HCT116 (cell line): ENCODE measurements at places on chromosomes 12 and 14. TPM values are rescaled to one million over a fixed set of nuclear protein-coding genes. Genes with fewer than 3 reads are reported as not detected.
A peak's percentile ranks its signal among the peaks of the same experiment; 100 is the strongest.

SYNDIG1L gene
- total RNA-seq = not detected

ETFBKMT gene
- 1.7 TPM for total RNA-seq

CNIH1 gene
- 149 TPM for total RNA-seq

AQP6 gene
- not detected for total RNA-seq

GALNT8 gene
- not detected for total RNA-seq

SERPINA1 gene
- total RNA-seq = 9.1 TPM

FAM222A gene
- total RNA-seq = 3.7 TPM

DNA sequence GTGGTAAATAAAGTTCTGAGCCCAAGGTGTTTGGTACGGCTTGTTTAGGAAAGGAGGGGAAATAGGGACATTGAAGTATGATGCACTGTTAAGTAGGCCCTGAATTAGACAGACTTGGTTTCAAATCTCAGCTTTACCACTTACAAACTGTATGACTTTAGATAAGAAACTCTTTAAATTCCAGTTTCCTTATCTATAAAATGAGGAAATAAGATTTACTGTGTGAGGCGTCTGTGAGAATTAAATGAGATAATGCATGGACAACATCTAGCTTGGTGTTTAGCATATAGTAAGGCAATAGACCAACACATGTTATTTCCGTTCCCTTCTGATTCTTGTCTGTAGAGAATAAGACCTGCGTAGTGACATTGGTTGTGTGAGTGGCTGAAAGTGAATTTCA, 7.0 kb downstream of the NCKAP1L start:
- no peaks in the 10 kb centered on the region for H3K4me1 ChIP-seq
- no peak overlapping the region for H3K4me3 ChIP-seq
- H3K36me3 ChIP-seq = no peaks in the 10 kb centered on the region
- DNase-seq = no peak

GRCh38 chr14:94625353-94625635, 13.1 kb downstream of the SERPINA3 start:
- H3K4me1 ChIP-seq = no peaks in the 10 kb centered on the region
- H3K27ac ChIP-seq = no peak overlapping the region
- H3K36me3 ChIP-seq = no peaks in the 10 kb centered on the region

DNA sequence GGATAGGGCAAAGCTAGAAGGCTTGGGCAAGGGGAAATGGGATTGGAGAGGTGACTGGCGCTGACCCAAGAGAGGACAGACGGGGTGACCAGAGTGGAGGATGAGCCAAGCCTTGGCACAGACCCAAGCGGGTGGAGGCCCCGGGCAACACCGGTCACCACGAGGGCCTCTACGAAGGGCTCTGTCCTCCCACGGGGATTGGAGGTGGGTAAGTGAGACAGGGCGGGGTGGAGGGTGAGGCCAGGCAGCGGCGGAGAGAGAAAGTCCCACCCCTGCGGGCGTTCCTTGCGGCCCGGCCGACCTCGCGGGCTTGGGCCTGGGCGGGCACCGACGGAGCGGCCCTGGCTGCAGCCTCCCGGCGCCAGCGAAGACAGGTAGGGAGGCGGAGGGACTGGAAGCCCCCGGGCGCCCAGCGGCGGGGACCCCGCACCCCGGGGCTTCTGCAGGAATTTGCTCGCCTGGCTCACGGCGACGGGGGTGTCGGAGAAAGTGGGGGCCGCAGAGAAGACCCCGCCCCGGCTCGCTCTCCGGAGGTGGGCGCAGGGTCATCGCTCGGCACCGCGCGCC, at the start of gene PAPLN:
Gene PAPLN (plus strand): TSS at position 288 of the 567 bp plus-strand sequence. CDS start 2,273 bp downstream, outside the sequence.
- H3K36me3 ChIP-seq = no peaks in the 10 kb centered on the region
- peak within 1 kb of the TSS; percentile 59; the same call in 1 of the 2 replicates for H3K27ac ChIP-seq
- H3K27me3 ChIP-seq = 0 out of 2 replicates have a peak, but pooled peaks cover 14% of the 10 kb centered on the region
- peaks cover 18% of the 10 kb centered on the region for H3K4me1 ChIP-seq
- DNase-seq = peak; percentile 8
- peak within 1 kb of the TSS; percentile 75 for H3K4me3 ChIP-seq

- H3K4me3 ChIP-seq = no peak overlapping the region
- no peak for DNase-seq
- H3K27ac ChIP-seq = no peak overlapping the region
- no peaks in the 10 kb centered on the region for H3K36me3 ChIP-seq
- 0 out of 2 replicates have a peak, but pooled peaks cover 8% of the 10 kb centered on the region for H3K27me3 ChIP-seq
Measured at GRCh38 chr14:65815127-65815526, 402.6 kb downstream of the FUT8 start.

DNA sequence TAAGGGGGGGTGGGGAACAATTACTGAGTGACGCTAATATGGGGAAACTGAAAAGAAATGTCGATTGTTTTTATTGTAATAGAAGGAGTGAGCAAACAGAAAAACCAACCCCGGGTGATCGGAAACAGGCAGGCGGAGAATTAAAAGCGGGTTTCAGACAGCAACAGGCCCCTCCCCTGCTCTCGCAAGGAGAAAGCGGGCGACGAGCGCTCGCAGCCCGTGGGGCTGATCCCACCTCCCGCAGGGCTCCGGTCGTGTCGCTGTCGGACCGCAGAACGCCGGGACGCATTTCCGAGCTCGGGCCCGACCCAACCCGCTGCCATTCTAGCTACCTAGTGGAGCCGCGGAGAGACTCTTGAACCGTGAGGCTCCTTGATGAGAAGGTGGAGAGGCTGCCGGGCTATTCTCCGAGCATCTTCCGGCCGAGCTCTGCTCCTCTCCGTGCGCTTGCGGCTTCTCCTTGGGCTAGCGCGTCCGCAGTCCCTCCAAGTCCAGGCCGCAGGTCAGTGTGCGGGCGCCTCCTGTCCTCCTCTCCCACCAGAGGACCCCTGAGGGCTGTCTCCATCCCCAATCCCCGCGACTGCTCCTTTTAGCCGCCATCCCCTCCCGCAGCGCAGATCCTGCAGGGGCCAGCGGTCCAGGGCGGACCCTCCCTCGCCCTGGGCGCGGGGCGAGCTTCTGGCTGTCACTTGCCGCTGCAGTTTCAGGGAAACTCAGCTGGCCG, 4.1 kb upstream of the PAX9 start:
- no peak overlapping the region for H3K4me3 ChIP-seq
- peaks cover 8% of the 10 kb centered on the region for H3K4me1 ChIP-seq
- H3K36me3 ChIP-seq = no peaks in the 10 kb centered on the region
- no peak for DNase-seq
- no peak overlapping the region for H3K27ac ChIP-seq
- H3K27me3 ChIP-seq = no peaks in the 10 kb centered on the region

GRCh38 chr12:46516933-46517578, 144.5 kb upstream of the SLC38A2 start:
- no peak overlapping the region for H3K27ac ChIP-seq
- H3K36me3 ChIP-seq = peaks cover 9% of the 10 kb centered on the region; the same call in 1 of the 2 replicates
- H3K4me1 ChIP-seq = peaks cover 29% of the 10 kb centered on the region
- H3K27me3 ChIP-seq = no peaks in the 10 kb centered on the region
- no peak overlapping the region for H3K4me3 ChIP-seq
- no peak for DNase-seq

GRCh38 chr12:16618256-16618655, 12.3 kb upstream of the LMO3 start:
- H3K36me3 ChIP-seq = no peaks in the 10 kb centered on the region
- H3K27me3 ChIP-seq = no peaks in the 10 kb centered on the region
- no peak overlapping the region for H3K4me3 ChIP-seq
- H3K27ac ChIP-seq = no peak overlapping the region
- no peaks in the 10 kb centered on the region for H3K4me1 ChIP-seq
